Chondrocyte (in vitro differentiated cells): ENCODE measurements at places on chromosomes 16 and 17. TPM values are rescaled to one million over a fixed set of nuclear protein-coding genes. Genes with fewer than 3 reads are reported as not detected.
A peak's percentile ranks its signal among the peaks of the same experiment; 100 is the strongest.

Gene CDH13
- 28.1 to 49.3 TPM (median 45.1 TPM) in 3 replicates for total RNA-seq

Gene ZP2
- total RNA-seq: not detected in 3 replicates

Gene STH
- total RNA-seq: not detected in 3 replicates

Gene KRTAP1-5
- not detected in 3 replicates for total RNA-seq

Gene COPZ2
- 157 to 228 TPM (median 219 TPM) in 3 replicates for total RNA-seq

Gene PLA2G10
- not detected in 3 replicates for total RNA-seq

GRCh38 chr16:80105160-80105559 is 435.6 kb upstream of the DYNLRB2 start:
- no peak for DNase-seq
- H3K27ac ChIP-seq: no peak overlapping the region
- H3K27me3 ChIP-seq: peaks cover 4% of the 10 kb centered on the region
- H3K36me3 ChIP-seq: no peaks in the 10 kb centered on the region
- peaks cover 4% of the 10 kb centered on the region for H3K4me1 ChIP-seq

GRCh38 chr17:63963123-63963522 is 9.6 kb downstream of the SCN4A start:
- DNase-seq: no peak
- no peaks in the 10 kb centered on the region for H3K36me3 ChIP-seq
- no peak overlapping the region for H3K4me3 ChIP-seq
- peaks cover 3% of the 10 kb centered on the region for H3K27me3 ChIP-seq

DNA sequence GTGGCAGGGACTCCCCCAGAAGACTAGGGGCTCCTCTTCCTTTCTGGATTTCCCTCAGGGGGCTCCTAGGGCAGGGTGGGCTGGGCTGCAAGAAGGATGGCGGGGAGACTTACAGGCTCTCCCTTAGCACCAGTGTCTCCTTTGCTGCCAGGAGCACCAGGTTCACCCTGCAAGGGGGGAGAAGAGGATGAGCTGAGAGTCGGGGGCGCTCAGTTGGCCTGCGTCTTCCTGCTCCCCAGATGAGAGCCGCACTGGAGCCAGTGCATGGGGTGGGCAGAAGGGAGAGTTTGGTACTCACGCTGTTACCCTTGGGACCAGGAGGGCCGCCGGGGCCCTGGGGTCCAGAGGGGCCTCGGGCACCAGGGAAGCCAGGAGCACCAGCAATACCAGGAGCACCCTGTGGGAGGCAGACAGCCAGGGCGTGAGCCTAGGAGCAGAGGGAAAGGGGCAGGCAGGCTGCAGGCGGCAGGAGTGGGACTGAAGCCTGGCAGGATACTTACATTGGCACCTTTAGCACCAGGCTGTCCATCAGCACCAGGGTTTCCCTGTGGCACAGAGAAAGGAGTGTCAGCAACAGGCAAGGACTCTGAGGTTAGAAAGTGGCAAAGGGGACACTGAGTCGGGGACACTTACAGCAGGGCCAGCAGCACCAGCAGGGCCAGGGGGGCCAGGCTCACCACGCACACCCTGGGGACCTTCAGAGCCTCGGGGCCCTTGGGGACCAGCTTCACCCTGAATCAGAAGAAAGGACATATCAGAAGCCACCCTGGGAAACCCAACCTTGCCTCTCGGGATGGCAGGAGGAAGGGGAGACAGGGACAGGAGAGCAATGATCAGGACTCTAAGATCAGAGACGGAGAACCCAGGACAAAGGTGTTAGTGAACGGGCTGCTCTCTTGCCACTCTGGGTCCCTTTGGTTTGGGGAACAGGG is 6.2 kb downstream of the COL1A1 start:
- peak overlapping the region; percentile 95 for H3K27ac ChIP-seq
- H3K36me3 ChIP-seq: peaks cover 77% of the 10 kb centered on the region
- peak overlapping the region; percentile 99 for H3K4me3 ChIP-seq
- DNase-seq: peak; percentile 96
- H3K27me3 ChIP-seq: no peaks in the 10 kb centered on the region

DNA sequence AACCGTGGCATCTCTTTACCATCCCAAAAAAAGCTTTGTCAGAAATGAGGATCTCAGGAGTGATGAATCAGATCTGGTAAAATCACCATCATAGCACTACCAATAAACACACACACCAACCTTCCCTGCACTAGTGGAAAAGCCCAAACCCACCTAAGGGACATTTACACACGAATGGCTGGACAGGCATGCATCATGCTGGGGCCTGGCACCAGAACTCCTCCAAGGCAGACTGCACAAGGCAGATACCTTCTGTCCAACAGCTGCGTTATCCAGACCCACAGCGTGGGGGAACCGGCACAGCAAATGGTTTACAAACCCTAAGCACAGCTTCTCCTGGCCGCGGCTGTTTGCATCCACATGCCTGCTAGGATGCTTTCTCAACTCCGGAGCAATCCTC is 2.8 kb downstream of the ASIC2 start:
- H3K27ac ChIP-seq: no peak overlapping the region
- H3K4me3 ChIP-seq: no peak overlapping the region
- H3K27me3 ChIP-seq: peaks cover 68% of the 10 kb centered on the region
- peaks cover 1% of the 10 kb centered on the region for H3K36me3 ChIP-seq

- no peaks in the 10 kb centered on the region for H3K27me3 ChIP-seq
- no peaks in the 10 kb centered on the region for H3K4me1 ChIP-seq
- no peak overlapping the region for H3K27ac ChIP-seq
- no peak for DNase-seq
Measured at GRCh38 chr16:53281280-53281679, 153.0 kb upstream of the RBL2 start.

- H3K27ac ChIP-seq: no peak overlapping the region
- H3K36me3 ChIP-seq: peaks cover 27% of the 10 kb centered on the region
- no peak overlapping the region for H3K4me3 ChIP-seq
- DNase-seq: no peak
- H3K27me3 ChIP-seq: no peaks in the 10 kb centered on the region
Measured at GRCh38 chr16:11727796-11728543, 14.7 kb downstream of the TXNDC11 start.

- peaks cover 1% of the 10 kb centered on the region for H3K36me3 ChIP-seq
- peaks cover 2% of the 10 kb centered on the region for H3K4me1 ChIP-seq
- H3K27me3 ChIP-seq: no peaks in the 10 kb centered on the region
- no peak overlapping the region for H3K4me3 ChIP-seq
- no peak for DNase-seq
- H3K27ac ChIP-seq: no peak overlapping the region
Measured at GRCh38 chr17:69320210-69320907, 6.6 kb downstream of the ABCA5 start.

DNA sequence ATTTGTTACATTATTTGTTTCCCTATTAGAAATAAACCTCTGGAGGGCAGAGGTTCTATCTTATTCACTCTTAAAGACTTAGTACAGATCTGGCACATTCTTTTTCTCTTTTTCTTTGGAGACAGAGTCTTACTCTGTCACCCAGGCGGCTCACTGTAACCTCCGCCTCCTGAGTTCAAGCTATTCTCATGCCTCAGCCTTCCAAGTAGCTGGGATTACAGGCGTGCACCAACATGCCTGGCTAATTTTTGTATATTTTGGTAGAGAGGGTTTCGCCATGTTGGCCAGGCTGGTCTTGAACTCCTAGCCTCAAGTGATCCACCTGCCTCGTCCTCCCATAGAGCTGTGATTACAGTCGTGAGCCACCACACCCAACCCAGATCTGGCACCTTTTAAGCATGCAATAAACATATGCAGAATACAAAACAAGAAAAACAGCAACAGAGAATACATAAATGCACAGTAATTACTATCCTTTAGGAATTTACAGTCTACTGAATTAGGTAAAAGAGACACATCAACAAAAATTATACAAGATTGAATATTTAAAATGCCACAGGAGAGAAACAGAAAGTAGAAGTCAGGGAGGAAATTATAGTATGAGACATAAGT is 52.1 kb downstream of the GPATCH8 start:
- no peak overlapping the region for H3K27ac ChIP-seq
- H3K4me3 ChIP-seq: no peak overlapping the region
- peaks cover 8% of the 10 kb centered on the region for H3K4me1 ChIP-seq
- peaks cover 1% of the 10 kb centered on the region for H3K36me3 ChIP-seq
- H3K27me3 ChIP-seq: no peaks in the 10 kb centered on the region

- H3K36me3 ChIP-seq: no peaks in the 10 kb centered on the region
- no peaks in the 10 kb centered on the region for H3K27me3 ChIP-seq
- H3K27ac ChIP-seq: no peak overlapping the region
- no peaks in the 10 kb centered on the region for H3K4me1 ChIP-seq
- no peak overlapping the region for H3K4me3 ChIP-seq
Measured at GRCh38 chr17:10053782-10054540, 144.4 kb downstream of the GAS7 start.

GRCh38 chr17:49553676-49554335 is 21.9 kb upstream of the NXPH3 start:
- no peak overlapping the region for H3K4me3 ChIP-seq
- no peak for DNase-seq
- no peak overlapping the region for H3K27ac ChIP-seq
- peaks cover 10% of the 10 kb centered on the region for H3K4me1 ChIP-seq
- H3K36me3 ChIP-seq: no peaks in the 10 kb centered on the region

DNA sequence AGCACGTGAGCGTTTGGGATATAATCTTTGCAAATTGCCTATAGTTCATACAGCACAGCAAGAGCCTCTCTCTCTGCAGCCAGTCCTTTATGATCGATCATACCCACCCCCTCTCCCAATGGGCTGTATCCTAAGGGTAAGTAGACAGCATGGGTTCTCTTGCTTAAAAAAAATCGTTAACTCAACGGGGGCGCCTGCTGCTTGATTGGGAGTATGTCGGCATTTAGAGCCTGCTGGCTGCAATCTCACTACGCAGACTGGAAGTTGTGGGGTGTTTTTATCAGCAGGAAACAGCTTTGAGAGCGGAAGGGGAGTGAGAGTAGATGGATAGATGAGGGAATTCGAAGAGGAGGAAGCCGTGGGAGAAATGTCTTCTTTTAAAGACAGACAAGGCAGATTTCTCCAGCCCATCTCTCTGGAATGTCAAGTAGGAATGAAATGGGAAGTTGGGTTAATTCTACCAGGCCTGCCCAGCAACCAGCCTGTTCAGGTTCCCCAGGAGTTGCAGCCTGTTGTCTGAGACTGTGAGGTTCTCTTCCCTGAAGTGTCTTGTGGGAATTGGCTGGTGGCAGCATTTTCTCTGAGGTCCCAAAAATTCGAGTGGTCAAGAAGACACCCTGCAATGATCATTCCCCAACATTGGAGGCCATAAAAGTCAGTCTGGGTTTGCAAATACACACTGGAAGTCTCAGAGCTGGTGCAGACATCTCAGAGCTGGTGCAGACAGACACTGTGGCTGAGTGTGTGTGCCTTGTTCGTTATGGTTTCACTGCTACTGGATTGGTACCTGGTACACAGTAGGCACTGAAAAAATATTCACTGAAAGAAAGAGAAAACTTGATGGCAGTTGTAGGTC is 65.6 kb downstream of the PRKCB start:
- peaks cover 11% of the 10 kb centered on the region for H3K4me1 ChIP-seq
- DNase-seq: no peak
- no peak overlapping the region for H3K4me3 ChIP-seq
- peaks cover 3% of the 10 kb centered on the region for H3K27me3 ChIP-seq

DNA sequence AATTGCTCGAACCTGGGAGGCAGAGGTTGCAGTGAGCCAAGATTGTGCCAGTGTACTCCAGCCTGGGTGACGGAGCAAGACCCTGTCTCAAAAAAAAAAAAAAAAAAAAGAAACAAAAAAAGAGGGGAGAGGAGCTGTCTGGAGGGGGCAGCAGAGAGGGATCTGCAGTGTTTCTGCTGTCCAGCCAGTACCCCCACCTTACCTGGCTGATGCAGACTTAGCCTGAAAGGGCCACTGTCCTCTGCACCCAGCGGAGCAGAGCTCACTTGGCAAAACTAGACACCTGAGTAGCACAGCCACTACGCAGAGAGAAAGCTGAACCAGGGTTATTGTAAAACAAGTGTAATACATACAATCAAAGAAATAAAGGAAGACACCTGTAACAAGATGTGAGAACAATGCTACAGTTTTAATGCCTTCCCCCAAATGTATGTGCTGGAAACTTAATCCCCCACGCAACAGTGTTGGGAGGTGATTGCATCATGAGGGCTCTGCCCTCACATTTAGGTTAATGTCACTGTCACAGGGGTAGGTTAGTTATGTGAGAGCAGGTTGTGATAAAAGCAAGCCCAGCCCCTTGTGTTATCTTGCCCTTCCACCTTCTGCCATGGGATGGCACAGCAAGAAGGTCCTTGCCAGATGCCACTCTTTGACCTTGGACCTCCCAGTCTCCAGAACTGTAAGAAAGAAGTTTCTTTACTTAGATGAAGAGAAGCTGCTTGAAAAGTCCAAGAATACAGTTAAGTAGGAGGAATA is 211.2 kb downstream of the RPTOR start:
- H3K36me3 ChIP-seq: peaks cover 12% of the 10 kb centered on the region
- no peak overlapping the region for H3K27ac ChIP-seq
- H3K4me1 ChIP-seq: peaks cover 41% of the 10 kb centered on the region
- no peak overlapping the region for H3K4me3 ChIP-seq
- no peaks in the 10 kb centered on the region for H3K27me3 ChIP-seq
- DNase-seq: no peak

DNA sequence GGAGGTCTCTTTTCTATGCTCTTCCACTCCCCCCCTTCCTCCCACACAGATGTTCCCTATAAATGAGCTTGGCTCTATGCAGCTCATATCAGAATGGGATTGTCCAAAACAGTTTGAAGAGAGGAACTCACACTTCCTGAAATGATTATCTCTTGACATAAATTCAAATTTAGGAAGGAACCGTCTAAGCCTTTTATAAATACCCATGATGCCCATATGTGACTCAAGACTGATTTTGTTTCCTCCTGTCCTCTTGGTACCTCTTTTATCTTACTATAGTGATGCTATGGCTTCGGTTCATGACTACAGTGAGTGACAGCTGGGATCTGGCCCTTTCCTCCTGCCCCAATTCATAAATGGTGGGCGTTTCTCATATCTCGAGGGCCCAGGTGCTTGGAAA is 16.6 kb upstream of the TERF2 start:
- H3K27me3 ChIP-seq: no peaks in the 10 kb centered on the region
- no peak overlapping the region for H3K4me3 ChIP-seq
- peaks cover 35% of the 10 kb centered on the region for H3K4me1 ChIP-seq
- no peaks in the 10 kb centered on the region for H3K36me3 ChIP-seq
- DNase-seq: no peak
- H3K27ac ChIP-seq: no peak overlapping the region

DNA sequence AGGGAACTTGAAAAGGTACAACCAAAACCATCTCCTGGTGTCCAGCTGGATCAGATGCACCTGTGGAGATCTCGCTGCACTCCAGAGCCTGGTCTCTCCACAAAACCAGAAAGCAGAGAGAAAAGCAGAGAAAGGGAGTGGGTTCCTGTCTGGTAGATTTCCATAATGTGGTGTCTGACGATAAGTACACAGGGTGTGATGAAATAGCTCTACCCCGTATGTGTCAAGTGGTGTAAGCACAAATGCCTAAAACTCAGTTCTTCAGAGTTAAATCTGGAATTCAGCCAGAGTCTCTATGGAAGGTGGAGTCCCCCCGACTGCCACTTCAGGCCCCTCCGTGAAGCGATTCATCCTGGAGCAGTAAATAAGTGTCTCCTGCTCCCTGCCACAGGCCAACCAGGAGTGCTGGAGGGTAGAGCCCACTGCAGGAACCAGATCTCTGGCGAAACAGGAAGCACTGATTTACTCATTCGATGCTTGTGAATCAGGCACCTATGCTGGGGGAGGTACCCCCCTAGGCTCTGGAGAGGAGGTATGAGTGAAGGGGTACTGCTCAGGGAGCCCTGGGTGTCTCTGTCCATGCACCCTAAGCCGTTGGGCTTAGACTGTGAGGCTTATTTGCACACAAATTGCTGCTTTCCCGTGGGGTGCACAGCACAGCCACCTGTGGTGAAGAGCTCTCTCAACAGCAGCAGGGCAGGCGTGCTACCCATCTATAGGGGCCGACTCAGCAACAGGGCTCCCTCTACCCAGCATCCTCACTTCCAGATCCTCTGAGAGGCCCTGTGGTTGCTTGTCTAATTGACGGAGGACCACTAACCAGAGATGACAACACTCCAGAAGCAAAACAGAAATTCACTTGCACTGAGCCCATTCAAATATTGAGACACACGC is 97.1 kb upstream of the MYOCD start:
- peaks cover 28% of the 10 kb centered on the region for H3K4me1 ChIP-seq
- no peak overlapping the region for H3K27ac ChIP-seq
- DNase-seq: peak; percentile 59
